ENCODE measurements at places on chromosomes 4 and X. TPM values are rescaled to one million over a fixed set of nuclear protein-coding genes. Genes with fewer than 3 reads are reported as not detected.

GAGE2A gene
- not detected for total RNA-seq

GRPR gene
- total RNA-seq: not detected

RTL9 gene
- 0.11 TPM for total RNA-seq

ZDHHC15 gene
- 0.11 TPM for total RNA-seq
